ENCODE measurements at places on chromosomes 7 and 10.

GRCh38 chr7:127967281-127967680 is 64.0 kb downstream of the LRRC4 start:
- DNase-seq: no peak

- DNase-seq: no peak
Observed at GRCh38 chr7:39510864-39511354, 55.3 kb upstream of the YAE1 start.

DNA sequence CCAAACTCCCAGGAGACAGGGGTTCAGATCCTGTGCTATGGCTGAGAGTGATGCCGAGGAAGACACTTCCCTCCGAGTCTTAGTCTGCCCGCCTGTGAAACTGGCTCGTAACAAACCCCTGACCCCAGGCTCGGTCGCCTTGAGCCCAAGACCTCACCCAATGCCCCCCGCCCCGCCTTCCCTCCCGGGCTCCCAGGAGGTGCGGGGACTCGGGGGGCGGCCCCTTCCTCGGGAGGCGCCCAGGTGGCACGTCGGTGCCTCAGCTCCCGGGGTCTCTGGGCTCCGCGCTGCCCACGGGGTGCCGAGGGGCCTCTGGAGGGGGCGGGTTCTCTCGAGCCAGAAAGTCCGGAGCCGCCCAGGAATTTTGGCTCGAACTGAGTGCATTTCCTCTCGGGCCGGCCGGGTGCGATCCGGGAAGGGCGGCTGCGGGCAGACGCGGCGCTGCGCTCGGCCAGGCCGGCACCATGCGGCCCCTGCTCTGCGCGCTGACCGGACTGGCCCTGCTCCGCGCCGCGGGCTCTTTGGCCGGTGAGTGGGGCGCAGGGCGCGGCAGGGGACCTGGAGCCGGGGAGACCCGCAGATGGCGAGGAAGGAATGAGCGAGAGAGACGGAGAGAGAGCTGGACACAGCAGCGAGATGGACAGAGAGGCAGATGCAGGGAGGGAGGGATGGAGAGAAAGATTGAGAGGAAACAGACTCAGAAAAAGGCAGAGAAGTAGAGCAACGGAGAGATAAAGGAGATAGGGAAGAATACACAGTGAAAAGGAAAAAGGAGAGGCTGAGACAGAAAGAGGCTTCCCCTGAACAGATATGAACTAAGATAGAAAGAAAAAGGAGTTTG is at the start of gene PLAC9:
PLAC9 (plus strand) TSS at position 432 of the 841 bp plus-strand sequence; CDS start at position 465, 33 bp downstream.
- no peak for DNase-seq

GRCh38 chr7:30887464-30887872 is 24.2 kb upstream of the AQP1 start:
- no peak for DNase-seq

DNA sequence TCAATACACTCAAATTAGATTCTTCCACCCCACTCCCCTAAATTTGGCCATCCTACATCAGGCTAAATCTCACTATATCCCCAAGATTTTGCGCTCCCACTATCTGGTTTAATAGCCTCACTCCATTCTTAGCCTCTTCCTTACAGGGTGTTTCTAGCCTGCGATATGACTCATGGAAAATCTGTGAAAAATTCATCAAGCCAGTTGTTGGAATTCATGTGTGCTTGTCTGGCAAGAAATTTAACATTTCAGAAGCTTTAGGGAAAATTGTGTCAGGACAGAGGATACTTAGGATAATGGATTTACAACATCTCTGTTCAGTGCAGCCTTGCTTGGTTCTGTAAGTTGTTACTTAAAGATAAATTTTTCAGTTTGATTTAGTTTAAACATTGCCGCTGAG is 1249.9 kb upstream of the AUTS2 start:
- no peak for DNase-seq

- no peak for DNase-seq
Observed at GRCh38 chr7:24951441-24951980, 28.5 kb downstream of the OSBPL3 start.

DNA sequence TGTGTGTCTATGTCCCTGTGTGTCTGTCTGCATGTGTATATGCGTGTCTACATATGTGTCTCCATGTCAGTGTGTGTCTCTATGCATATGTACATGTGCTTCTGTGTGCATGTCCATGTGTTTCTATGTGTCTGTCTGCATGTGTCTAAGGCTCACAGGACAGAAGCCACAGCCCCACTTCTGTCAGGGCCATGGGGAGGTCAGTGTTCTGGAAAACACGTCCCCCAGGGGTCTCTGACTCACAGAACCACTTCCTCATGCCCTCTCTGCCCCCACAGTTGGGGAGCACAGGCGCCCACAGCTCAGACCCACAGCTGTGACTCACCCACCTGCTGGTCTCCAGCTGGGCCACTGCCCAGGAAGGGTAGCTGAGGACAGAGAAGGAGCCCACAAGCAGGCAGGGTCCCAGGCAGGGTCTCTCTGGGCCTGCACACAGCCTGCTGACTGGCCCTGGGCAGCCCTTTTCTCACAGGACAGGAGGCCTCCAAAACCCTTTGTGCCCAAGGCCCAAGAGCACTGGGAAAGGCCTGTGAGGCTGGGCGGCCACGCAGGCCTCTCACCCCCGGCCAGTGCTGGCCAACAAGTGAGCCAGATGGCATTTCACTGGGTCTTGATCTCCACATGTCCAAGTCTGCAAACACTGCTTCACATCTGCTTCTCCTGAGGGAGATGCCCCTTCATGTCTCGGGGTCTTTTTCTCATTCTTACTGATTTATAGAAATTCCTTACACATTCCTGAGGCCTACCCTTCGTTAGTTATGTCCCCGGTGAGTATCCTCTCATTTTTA is 102.9 kb upstream of the FAM20C start:
- DNase-seq: no peak

- peak; percentile 21 for DNase-seq
Observed at GRCh38 chr7:28623105-28623730, 210.9 kb downstream of the CREB5 start.

GRCh38 chr7:81501220-81501619 is 268.6 kb downstream of the HGF start:
- DNase-seq: peak; percentile 9

DNA sequence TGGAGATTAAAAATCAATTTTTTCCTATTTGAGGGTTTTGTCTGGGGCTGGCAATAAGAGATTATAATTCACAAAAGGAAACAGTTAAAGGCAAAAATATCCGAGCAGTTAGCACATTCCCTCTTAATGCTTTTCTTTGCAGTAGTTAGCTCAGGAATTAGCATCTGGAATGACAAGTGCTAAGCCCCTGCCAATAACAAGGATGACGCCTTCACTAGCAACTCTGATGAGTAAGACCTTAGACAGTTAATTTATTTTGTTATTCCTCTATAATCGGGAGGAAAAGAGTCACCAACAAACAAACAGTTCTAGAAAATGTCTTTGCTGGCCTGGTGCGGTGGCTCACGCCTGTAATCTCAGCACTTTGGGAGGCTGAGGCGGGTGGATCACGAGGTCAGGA is 151.3 kb downstream of the TRIL start:
- DNase-seq: no peak

GRCh38 chr10:36711361-36711760 is 414.0 kb upstream of the ANKRD30A start:
- DNase-seq: no peak

- DNase-seq: no peak
Observed at GRCh38 chr10:24177636-24178035, 31.3 kb upstream of the KIAA1217 start.

DNA sequence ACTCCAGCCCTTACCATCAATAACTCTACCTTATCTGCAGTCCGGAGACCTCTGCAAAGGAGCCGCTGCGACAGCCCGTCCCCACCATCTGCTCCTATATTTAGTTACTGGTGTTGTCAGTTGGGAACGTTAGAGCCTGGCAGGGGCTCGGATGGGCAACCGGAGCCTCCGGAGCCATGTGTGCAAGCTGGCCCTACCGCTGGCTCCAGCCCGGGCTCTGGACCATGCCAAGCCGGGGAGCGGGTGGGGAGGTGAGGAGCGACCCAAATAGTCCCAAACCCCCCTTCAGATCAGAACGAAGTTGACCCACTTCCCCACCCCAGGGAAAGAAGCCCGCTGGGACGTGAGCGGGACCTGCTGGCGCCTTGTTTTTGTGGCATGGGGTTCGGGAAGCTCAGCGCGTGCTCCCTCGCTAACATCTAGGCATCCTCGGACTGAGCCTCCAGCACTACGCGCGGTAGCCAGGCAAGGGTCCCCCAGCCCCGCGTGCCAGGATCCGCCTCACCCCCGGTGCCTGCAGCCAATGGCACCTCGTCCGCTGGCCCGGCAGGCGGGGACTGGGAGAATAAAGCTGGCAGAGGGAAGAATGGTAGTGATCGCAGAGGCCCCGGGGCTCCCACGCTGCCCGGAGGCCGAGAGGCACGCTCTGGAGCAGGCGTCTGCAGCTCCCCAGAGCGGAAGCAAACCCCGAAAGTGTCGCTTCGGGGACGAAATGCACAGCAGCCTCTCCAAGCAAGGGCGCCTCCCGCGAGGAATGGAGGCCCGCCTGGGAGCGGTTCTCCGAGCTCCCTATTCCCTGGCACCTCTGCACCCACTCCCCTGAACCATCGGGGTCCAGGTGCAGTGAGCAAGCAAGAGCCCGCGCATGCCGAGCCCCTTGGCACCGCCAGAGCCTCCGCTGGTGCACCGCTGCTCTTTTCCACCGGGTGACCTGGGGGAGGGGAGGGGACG is 679 bp downstream of the LRRC20 start:
- DNase-seq: peak; percentile 64

- no peak for DNase-seq
Observed at GRCh38 chr10:101997803-101998202, 58.2 kb downstream of the ARMH3 start.

- DNase-seq: no peak
Observed at GRCh38 chr7:117012284-117012683, 59.0 kb downstream of the ST7 start.

- no peak for DNase-seq
Observed at GRCh38 chr10:104581884-104582601, 59.0 kb upstream of the SORCS3 start.

- no peak for DNase-seq
Observed at GRCh38 chr10:59505926-59506325, 143.6 kb upstream of the FAM13C start.

DNA sequence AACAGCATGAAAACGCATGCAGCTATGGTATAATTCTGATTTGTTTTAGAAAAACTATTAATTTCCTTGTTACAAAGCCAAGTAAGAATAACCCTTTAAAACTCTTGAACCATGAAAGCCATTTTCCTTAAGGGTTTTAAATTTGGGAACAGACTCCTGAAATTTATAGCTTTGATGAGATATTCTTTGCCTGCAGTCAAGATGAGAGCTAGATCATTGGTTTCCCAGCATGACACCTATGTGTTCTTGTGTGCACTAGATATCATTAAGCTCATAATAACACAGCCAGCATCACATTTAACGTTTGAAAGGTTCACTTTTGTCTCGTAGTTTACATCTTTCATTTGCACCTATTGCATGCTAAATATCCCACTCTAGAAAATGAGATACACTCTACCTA is 202.2 kb downstream of the PHF14 start:
- DNase-seq: no peak

- DNase-seq: no peak
Observed at GRCh38 chr7:74013539-74014272, 14.3 kb upstream of the ELN start.

DNA sequence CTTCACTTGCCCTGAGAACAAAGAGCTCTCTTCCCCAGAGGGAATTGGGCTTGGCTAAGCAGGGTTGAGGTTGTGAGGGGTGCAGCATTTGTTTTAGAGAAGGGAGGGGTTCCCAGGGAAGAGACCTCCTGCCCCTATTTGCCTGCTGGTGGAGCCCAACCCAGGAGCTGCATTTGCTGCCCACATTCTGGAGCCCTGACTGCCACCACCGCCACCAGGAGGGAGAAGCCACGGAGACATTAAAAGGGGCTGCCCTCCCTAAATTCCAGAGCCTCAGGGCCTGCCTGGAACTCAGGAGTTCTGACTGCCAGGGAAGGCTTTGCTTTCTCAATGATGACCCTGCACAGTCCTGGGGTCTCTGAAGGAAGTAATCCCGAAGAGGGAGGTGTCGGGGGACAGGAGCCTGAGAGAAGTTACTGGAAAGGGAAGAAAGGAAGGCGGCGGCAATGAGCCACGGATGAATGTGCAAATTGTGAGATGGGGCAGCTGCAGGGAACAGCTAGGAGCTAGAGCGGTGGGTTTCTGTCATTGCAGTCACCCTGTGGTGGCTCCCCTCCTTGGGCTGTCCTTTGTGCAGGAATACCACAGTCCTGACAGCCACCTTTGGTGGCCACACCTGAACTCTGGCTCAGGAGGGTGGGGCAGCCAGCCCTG is 51.3 kb downstream of the NEURL1 start:
- DNase-seq: no peak

DNA sequence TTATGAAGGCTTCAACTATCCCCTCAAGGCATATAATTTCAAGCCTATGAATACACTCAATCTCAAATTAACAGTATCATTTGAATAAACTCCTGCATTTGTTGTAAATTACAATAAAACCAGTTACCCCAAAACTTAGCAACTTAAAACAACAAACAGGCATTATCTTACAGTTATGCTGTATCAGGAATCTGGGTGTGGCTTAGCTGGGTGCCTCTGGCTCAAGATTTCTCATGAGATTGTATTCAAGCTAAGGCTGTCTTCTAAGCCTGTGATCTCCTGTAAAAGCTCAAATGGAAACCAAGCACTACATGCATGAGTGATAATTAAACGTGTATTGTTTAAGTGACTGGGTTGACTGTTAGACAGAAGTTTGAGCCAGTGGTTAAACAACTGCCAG is 341.0 kb upstream of the PHF14 start:
- no peak for DNase-seq

DNA sequence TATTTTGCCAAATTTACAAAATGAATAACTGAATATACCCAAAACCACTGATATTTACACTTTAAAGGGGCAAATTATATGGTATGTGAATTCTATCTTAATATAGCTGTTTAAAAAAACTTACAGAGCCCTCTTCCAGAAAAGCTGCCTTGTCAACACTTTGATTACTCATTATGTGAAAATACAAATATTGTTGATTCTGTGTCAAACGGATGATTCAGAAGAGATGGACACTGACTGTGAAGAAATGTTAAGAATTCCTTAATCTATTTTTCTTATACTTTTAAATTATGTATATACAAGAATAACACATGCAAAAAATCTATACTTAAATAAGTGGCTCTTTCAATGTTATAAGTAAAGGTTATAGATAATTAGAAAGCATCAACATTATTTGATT is 41.5 kb downstream of the SMURF1 start:
- DNase-seq: no peak

- DNase-seq: no peak
Observed at GRCh38 chr7:146117576-146117975, 975 bp downstream of the CNTNAP2 start.

- no peak for DNase-seq
Observed at GRCh38 chr10:114379631-114380041, 24.7 kb downstream of the AFAP1L2 start.
